Neural progenitor cell (in vitro differentiated cells): ENCODE measurements at places on chromosomes 5 and 9. TPM values are rescaled to one million over a fixed set of nuclear protein-coding genes. Genes with fewer than 3 reads are reported as not detected.

LVRN gene
- total RNA-seq: 0.41 and 0.53 TPM in 2 replicates

CLTA gene
- total RNA-seq: 199 and 203 TPM in 2 replicates

DMRT3 gene
- total RNA-seq: 0.41 and 0.90 TPM in 2 replicates

PCDHGA11 gene
- total RNA-seq: 9.5 and 13.3 TPM in 2 replicates

- peaks cover 18% of the 10 kb centered on the region for H3K4me1 ChIP-seq
- no peaks in the 10 kb centered on the region for H3K27me3 ChIP-seq
- DNase-seq: no peak
- H3K27ac ChIP-seq: no peak overlapping the region
Measured at GRCh38 chr9:89410641-89411350, 87.1 kb downstream of the SEMA4D start.

DNA sequence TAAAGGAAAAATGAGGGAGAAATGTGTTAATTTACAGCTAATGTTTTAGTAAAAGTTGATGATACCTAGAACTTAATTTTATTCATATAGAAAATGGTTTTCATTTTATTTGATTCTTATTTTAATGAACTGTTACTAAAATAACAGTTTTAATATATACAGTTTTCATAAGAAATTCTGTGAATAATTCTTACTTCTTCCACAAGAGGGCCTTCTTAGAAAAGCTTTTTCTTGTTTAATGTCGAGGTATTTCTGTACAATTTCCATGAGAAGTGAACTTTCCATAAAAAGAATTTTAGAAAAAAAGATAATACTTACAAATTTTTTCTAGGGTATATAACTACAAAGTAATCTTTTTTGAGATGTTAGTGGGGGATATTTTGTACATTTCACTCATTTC is 73.9 kb downstream of the KLF9 start:
- no peaks in the 10 kb centered on the region for H3K4me1 ChIP-seq
- H3K36me3 ChIP-seq: peaks cover 13% of the 10 kb centered on the region
- H3K27me3 ChIP-seq: no peaks in the 10 kb centered on the region
- H3K27ac ChIP-seq: no peak overlapping the region
- peak; percentile 5 for DNase-seq

DNA sequence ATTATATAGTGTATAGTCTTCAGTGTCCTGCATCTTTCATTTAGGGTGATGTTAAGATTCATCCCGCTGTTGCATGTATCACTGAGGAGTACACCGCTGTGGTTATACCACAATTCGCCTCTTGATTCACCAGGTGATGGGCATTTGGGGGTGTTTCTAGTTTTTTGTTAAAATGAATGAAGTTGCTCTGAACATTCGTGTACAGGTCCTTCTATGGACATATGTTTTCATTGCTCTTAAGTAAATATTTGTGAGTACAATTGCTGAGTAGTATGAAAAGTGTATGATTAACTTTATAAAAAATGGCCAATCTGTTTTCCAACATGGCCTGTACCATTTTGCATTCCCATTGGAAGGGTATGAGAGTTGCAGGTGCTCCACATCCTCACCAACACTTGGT is 61.7 kb downstream of the PLAC8L1 start:
- no peak overlapping the region for H3K4me3 ChIP-seq
- H3K4me1 ChIP-seq: no peaks in the 10 kb centered on the region

DNA sequence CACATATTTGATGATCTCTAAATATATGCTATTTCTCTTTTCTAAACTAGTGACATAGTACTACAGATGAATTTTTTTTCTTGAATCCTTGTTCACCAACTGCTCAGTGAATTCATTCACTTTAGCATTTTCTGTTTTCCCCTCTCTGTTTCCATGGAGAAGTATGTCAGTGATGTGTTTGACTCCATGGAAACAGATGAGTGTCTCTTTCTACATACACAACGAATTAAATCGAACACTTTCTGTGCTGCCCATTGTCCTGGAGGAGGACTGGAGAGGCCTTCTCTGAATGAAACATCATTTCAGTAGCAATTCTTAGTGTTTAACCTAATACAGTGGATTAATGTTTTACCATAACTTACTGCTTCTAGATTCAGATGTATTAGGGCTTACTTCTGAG is 9.5 kb downstream of the INVS start:
- DNase-seq: no peak
- peaks cover 7% of the 10 kb centered on the region for H3K4me1 ChIP-seq
- H3K27me3 ChIP-seq: no peaks in the 10 kb centered on the region
- no peak overlapping the region for H3K27ac ChIP-seq

- H3K4me3 ChIP-seq: no peak overlapping the region
- DNase-seq: no peak
- peaks cover 7% of the 10 kb centered on the region for H3K4me1 ChIP-seq
- no peak overlapping the region for H3K27ac ChIP-seq
- no peaks in the 10 kb centered on the region for H3K36me3 ChIP-seq
- H3K27me3 ChIP-seq: no peaks in the 10 kb centered on the region
Measured at GRCh38 chr5:72221541-72221940, 98.5 kb downstream of the MRPS27 start.

- no peak for DNase-seq
- no peak overlapping the region for H3K4me3 ChIP-seq
- H3K36me3 ChIP-seq: no peaks in the 10 kb centered on the region
- H3K27me3 ChIP-seq: no peaks in the 10 kb centered on the region
- H3K4me1 ChIP-seq: peaks cover 4% of the 10 kb centered on the region
Measured at GRCh38 chr5:95780597-95780996, 41.9 kb downstream of the GLRX start.

DNA sequence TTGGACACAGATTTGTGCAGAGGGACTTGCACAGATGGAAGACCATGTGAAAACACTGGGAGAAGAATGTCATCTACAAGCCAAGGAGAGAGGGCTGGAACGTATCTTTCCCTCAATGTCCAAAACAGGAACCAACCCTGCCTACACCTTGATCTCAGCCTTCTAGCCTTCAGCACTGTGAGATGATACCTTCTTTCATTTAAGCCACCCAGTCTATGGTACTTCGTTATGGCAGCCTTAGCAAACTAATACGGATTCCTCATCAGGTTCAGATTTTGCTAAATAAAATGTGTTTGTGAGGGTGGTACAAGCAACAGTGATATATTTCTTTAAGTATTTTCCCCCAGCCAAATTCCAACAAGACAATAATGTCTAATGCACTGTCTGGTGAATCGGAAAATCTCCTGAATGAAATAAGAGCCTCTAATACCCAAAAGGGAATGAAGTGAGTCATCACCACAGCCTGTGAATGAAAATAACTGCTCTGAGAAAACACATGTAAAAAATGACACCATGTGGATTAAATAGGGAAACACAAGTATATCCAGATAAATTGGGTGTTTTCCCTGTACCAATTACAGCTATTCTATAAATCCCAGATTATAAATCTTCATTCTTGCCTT is 182.8 kb upstream of the TARS1 start:
- H3K27me3 ChIP-seq: no peaks in the 10 kb centered on the region
- no peaks in the 10 kb centered on the region for H3K4me1 ChIP-seq
- DNase-seq: no peak
- no peaks in the 10 kb centered on the region for H3K36me3 ChIP-seq
- H3K4me3 ChIP-seq: no peak overlapping the region

DNA sequence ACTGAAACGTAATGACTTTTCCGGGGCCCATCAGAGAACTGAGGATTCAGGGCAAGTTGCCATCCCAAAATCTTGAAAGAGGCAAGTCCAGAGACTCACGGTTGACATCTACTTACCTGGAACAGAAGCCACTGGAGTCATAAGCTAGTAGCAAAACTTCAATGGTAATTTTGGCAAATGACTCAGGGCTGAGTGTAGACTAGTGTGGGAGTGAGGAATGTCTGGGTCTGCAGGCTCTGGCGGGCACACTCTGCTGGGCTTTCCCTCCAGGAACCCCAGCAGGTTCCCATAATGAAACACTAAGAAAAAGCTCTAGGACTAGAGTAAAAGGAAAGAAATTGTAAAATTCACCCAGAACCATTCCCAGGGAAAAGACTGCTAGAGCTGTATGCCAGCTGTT is 122.9 kb upstream of the NFIL3 start:
- no peak overlapping the region for H3K4me3 ChIP-seq
- no peaks in the 10 kb centered on the region for H3K27me3 ChIP-seq
- H3K27ac ChIP-seq: no peak overlapping the region
- no peak for DNase-seq
- H3K4me1 ChIP-seq: no peaks in the 10 kb centered on the region
- no peaks in the 10 kb centered on the region for H3K36me3 ChIP-seq

- H3K36me3 ChIP-seq: no peaks in the 10 kb centered on the region
- DNase-seq: no peak
- no peaks in the 10 kb centered on the region for H3K27me3 ChIP-seq
Measured at GRCh38 chr9:121325387-121325786, 44.7 kb downstream of the STOM start.

DNA sequence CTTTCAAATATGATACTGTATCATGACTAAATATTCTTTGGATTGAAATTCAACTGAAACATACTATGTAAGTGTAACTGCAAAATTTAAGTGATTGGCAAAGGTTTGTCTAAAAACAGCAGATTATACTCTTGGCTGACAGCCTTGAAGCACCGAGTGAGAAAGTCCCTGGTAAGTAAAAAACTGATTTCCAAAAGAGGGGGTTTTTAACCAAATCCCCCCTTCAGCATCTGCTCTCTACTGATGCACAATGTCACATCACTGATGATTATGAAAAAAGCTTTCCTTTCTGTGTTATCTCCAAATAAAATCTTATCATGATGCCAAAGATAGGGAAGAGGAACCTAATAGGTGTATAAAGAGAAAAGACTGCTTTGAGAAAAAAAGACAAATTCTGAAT is 141.0 kb downstream of the MEF2C start:
- no peak overlapping the region for H3K4me3 ChIP-seq
- no peak overlapping the region for H3K27ac ChIP-seq
- no peaks in the 10 kb centered on the region for H3K27me3 ChIP-seq
- H3K4me1 ChIP-seq: peaks cover 10% of the 10 kb centered on the region
- H3K36me3 ChIP-seq: no peaks in the 10 kb centered on the region
- DNase-seq: no peak
